Right atrium auricular region (tissue), 2 donors: ENCODE measurements at places on chromosomes 2 and 18.

DNA sequence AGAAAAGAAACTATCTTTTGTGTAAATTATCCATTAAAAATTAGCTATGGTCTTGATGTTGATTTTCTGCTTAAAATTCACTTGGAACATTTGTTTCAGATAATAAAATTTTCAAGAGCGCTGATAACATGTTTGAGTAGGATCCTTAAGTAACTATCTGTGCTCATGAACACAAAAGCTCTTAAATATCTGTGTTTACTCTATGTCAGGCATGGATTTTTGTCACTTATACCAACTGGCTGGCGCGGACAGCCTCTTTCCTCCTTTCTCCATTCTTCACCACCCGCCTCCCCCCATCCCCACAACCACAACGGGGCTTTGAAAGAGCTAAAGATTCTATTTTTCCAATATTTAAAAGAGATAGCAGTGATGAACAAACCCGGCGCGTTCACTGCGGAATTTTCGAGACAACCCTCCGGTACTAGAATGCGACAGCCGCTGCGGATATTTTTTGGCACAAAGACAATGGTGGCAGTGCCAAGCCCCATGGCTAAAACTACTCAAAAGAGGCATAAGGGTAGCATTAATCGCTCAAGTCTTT is 181.5 kb downstream of the TCF4 start:
- no peak for DNase-seq

- no peak for DNase-seq
Observed at GRCh38 chr2:217160103-217160743, 300.4 kb upstream of the TNP1 start.

- peak; percentile 0 for DNase-seq
Observed at GRCh38 chr2:23027396-23027795, 357.6 kb upstream of the KLHL29 start.

DNA sequence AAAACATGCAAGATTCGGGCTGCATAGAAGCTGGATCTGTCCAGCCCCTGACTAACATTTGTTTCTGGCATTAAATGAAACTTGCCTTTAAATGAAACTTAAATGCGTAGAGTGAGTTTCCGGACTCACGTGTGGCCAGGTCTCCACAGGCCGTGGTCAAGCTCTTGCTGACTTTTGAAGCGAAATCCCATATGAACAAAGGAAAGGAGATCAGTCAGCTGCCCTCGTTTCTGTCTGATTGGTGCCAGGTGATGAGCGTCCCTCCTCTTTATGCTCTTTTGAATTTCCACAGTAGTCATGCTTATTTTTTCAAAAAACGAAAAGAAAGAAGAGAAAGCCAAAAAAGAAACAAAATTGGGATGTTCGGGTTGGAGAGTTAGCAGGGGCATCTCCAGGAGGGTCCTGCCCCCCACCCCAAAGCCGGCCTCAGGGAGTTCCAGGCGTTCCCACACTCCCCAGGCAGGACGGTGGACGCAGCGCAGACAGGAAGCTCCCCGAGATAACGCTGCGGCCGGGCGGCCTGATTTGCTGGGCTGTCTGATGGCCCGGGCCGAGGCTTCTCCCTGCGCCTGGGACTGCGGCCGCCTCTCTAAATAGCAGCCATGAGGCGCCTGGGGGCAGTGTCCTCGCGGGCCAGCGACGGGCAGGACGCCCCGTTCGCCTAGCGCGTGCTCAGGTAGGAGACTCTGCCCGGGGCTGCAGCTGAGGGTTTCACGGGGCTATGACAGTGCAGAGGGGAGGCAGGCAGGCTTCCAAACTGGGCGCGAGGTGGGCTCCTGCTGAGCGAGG is at the start of gene COLEC11:
Gene COLEC11, plus strand, starts transcription at position 620 of the 789 bp plus-strand sequence. CDS start 9,229 bp downstream, outside the sequence.
- DNase-seq, result peak; percentile 79

DNA sequence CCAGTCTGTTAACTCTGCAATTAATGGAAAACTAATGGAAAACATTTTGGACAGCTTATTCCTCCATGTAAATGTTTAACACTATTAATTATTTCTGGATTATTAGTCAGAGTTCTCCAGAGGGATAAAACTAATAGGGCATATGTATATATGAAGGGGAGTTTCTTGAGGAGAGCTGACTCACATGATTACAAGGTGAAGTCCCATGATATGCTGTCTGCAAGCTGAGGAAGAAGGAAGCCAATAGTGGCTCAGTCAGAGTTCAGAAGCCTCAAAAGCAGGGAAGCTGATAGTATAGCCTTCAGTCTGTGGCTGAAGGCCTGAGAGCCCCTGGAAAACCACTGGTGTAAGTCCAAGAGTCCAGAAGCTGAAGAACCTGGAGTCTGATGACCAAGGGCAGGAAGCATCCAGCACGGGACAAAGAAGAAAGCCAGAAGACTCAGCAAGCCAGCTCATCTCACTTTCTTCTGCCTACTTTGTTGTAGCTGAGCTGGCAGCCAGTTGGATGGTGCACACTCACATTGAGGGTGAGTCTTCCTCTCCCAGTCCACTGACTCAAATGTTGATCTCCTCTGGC is 136.0 kb downstream of the PTH2R start:
- no peak for DNase-seq

GRCh38 chr2:212592695-212593094 is 54.1 kb upstream of the ERBB4 start:
- no peak for DNase-seq

DNA sequence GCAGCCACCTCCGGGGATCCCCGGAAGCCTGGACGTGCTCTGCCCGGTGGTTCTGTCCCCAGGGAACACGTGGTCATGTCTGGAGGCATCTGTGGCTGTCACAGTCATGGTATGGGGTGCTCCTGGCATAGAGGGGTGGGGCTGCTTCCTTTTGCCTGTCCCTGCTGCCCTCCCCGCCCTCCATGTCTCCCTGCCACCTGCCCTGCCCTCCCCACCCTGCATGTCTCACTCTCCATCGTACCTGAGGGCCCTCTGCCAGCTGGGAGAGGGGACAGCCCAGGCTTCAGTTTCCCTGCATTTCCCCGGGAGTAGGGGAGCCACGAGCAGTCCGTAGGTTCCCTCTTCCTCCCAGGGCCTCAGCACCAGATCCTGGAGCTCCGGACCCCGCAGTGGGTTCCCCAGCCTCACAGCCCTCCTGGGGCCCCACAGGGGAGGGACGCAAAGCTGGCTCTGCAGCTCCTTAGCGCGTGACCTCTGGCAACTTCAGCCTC is 90.0 kb upstream of the CTDP1 start:
- no peak for DNase-seq

DNA sequence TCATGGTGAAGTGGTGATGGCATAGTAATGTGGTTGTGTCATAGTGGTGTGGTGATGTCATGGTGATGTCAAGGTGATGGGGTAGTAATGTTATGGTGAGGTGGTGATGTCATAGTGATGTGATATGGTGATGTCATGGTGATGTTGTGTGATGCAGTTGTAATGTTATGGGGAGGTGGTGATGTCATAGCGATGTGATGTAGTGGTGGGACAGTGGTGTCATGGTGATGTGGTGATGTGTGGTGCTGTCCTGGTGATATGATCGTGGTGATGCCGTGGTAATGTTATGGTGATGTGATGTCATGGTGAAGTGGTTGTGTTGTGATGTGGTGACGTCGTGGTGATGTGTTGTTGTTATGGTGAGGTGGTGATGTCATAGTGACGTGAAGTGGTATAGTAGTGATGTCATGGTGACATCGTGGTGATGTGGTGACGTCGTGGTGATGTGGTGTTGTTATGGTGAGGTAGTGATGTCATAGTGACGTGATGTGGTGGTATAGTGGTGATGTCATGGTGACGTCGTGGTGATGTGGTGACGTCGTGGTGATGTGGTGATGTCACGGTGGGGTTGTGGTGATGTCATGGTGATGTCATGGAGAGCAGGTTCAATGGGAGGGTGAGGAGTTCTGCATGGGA is 242.7 kb upstream of the MYT1L start:
- peak; percentile 34 for DNase-seq

DNA sequence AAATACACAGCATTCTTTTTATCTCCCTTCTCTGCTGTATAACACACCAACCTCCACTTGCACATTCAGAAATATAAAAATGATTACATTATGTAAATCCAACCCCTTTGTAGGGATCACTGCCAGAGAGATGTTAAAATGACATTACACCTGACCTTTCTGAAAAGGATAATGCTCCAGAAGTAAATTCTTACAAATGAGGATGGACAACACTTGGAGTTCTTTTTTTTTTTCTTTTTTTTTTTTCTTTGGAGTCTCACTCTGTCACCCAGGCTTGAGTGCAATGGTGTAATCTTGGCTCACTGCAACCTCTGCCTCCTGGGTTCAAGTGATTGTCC is 20.3 kb upstream of the AGFG1 start:
- DNase-seq, result no peak

GRCh38 chr2:174673440-174673839 is 75.8 kb upstream of the WIPF1 start:
- no peak for DNase-seq

DNA sequence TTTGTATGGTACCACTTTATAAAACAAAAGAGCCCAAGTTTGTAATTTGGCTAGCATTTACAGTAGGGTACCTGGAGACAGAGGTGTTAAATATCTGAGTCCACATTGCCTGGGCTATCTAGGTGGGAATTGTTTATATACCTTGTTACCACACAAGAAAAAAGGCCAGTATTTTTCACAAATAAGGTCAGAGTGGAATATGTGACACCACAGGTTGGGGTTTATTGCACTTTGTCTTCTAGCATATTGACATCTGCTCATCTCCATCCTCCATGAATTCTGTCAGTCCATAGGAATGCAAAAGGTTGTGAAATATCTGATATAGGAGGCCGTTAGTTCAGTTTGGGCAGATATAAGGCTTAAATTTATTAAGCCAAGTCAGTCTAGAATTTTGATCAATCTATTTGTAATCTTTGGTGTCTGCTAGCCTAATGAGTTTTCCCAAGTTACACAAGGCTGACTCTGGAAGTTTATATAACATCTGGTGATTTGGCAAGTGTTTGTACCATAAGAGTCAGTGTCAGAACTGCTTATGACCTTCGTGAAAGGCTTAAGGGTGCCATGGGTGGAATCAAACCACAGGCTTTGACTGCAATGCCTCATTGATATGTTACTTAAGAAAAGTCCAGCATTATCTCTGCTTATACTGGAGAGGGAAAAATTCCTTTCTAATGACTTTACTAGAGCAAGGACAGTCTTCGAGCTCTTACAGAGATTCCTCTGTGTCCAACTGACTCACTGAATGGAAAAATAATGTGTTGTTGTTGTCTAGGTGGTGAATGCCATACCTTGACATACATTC is 11.3 kb upstream of the DPP4 start:
- no peak for DNase-seq

DNA sequence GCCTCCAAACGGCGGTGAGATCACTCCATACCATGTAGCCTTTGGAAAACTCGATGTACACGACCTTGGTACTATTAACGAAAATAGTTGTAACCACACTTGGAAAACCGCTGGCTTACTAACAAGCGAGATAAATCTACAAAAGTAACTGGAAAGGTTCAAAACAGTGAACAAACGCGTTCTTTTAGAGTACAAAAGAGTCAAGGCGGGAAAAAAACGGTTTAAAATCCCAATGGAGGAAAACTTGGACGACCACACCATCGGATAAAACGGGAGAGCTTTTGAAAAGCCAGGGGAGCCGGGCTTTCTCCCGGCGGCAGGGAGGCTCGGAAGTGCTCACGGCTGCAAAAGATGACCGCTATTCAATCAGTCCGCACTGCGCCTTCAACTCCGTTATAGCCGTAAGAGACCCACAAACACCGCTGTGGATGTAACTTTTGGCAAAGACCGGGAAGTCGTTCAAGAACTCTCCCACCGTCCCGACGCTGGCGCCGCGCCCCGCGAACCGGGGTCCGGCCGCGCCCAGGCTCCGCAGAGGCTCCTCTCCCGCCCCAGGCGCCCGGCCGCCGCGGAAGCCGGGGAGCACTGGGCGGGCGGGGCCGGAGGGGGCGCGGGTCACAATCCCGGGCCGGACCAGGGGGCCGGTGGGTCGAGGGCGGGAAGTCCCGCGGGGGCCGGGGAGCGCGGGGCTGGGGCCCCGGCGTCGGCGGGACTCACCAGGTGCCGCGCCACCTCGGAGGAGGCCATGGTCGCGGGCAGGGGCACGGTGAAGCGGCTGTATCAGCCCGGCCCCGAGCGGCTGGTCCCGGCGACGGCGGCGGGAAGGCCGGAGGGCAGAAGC is 465 bp downstream of the SEPTIN10 start:
- DNase-seq, result peak; percentile 71

DNA sequence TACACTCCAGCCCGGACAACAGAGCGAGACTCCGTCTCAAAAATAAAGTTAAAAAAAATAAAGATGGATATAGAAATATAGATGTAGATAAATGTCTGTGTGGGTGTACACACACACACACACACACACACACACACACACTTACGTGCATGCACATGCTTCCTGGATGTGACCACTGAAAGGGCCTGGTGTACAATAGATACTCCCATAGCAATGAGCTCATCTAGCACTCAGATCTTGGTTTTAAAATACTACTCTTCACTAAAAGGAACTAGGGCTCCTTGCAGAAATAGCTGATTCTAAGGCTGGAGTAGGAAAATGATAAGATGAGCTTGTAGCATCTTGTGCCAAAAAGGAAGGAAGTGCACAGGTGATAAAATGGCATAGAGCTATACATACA is 39.1 kb downstream of the ROCK2 start:
- no peak for DNase-seq

GRCh38 chr2:167988296-167988695 is 259.1 kb downstream of the STK39 start:
- no peak for DNase-seq

DNA sequence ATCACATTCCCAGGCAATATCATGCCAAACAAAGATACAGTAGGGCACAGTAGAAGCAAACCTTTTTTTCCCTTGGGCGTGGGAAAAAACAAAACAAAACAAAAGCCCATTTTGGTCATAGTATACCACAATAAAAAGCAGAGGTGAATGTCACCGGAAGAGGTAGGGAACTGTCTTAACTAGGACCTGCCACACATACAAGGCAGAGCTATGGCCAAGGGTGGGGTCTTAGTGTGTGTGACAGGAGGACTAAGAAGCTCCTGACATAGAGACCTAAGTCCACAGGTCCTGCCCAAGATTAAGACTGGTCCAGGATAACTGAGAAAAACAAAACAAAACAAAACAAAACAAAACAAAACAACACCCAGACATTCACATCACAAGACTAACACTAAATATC is 441.2 kb upstream of the DSEL start:
- DNase-seq, result no peak
